Activated CD4-positive, alpha-beta T cell treated with anti-CD3 and anti-CD28 coated beads for 48 hours (primary cell): ENCODE measurements at places on chromosomes 11 and 22.

- DNase-seq, result peak; percentile 63
These were observed at the start of gene JHY for GRCh38 chr11:122882189-122882856. JHY (plus strand) TSS chr11:122882759; CDS start chr11:122885850, 3,091 bp downstream.

DNA sequence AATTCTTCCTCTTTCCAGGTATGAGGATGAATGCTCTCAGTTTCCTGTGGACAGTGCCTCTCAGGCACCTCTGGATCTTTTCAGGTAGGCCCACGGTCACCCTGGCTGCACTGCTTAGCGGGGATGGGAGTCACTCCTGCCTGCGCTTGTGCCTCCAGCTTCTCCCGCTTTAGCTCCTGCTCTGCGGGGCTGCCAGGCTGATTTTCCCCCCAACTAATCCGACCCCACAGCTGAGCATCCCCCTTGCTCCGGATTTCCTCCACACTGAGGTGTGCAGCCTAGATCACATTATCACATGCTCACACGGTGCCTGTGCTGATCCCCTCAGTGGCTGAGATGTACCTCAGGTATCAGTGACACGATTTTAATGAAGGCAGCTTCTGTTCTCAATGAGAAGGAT, 879.1 kb downstream of the OPCML start:
- DNase-seq, result no peak

DNA sequence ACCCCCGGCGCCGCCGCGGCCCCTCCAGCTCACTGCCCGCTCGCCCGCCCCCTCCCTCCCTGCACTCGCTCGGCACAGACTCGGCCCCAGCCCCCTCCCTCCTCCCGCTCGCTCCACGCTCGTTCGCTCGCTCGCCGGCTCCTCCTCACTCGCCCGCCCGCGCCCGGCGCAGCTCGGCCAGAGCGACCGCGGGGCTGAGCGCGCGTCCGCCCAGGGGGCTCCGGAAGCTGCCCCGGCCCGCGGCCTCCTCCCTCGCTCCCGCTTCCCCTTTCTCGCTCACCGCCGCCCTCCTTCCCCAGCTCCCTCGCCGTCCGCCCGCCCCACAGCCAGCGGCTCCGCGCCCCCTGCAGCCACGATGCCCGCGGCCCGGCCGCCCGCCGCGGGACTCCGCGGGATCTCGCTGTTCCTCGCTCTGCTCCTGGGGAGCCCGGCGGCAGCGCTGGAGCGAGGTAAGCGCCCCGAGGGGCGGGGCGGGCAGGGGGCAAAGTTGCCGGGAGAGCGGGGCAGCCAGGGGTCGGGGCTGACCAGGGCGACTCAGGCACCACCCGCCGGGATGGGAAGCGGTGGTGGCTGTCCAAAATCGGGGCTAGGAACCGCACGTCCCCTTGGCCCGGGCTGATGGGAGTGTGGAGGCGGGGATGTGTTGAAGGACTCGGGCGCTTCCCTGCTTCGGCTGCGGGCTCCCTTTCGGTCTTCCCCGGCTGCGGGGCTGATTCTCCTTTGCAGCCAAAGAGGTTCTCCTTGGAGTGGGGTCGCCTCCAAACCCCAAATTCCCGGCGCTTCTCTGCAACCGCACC, at the start of gene SEZ6L:
TSS of gene SEZ6L (plus strand) at position 148 of the 797 bp plus-strand sequence. CDS start at position 356, 208 bp downstream.
- DNase-seq, result no peak

GRCh38 chr11:101003468-101003867, 126.1 kb downstream of the PGR start:
- no peak for DNase-seq

DNA sequence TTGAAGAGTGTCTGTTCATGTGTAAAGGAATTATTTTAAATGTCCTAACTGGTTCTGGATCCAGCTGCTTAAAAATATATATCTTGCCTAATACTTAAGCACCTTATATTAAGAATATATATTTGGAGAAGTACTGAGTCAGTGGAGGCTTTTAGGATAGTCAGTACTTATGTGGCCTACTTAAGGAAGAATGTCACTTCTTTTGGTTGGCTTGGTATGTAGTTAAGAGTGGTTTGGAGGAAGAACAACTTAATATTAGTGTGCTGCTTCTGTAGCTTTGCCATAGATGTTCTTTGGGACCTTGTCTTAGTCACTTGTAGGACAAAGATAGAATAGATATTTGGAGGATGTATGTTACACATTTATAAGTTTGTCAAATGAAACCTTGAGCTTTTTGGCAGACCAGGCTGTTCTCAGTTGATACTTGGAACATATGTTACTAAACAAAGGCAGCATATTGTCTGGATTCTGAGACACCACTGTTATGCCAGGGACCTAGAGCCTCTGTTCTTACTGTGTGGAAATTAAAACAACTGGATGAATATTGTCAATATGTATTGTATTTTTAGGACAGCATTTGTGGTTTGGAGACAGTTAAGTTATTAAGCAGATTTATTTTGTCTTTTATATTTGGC, 4.9 kb downstream of the HIPK3 start:
- no peak for DNase-seq

DNA sequence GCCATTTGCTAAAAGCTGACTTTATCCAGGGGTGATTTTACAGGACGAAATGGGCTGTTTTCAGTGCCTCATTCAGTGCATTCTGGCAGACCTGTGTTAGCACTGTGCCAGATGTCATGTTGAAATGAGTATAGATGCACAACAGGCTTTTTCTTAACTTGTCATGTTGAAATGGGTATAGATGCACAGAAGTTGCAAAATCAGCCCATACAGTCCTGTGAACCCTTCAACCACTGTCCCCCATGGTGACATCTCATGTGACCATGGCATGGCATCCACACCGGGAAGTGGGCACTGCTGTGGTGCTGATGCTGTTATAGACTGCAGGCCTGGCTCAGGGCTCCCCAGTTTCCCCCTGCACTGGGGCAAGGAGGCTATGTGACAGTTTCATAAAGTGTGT, 2.5 kb downstream of the TALDO1 start:
- no peak for DNase-seq

DNA sequence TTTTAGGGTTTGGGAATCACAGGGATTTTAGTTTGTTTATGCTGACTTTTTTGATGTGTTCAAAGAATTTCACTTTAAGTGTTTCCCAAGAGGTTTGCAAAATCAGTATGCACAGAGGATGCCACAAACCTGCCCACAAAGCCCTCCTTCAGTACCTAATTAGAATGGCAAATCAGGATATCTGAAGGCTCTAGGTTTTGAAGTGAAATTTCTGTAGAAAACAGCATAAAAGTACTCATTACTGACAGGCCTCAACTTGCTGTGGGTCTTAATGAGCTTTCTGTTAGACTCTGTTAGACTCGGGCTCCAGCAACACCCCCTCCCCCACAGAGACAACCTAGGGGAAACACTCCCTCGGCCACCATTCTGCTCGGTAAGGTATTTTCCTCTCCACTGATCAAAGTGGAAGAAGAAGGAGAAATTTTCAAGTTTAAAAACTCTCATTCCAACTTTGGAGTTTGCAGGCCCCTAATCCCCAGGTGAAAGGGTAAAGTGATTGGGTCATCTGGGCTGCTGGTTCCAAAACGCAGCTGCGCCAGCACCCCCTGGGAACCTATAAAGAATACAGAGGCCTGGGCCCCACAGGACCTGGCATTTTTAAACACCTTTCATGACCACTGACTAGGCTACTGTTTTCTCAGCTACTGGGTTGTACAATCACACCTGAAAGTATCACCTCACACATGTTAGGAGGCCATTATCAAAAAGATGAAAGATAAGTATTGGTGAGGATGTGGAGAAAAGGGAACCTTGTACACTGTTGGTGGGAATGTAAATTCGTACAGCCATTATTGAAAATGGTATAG, 67.5 kb downstream of the PLEKHA7 start:
- DNase-seq, result no peak

- no peak for DNase-seq
These were observed 83.2 kb upstream of the TNRC6B start for GRCh38 chr22:40094485-40094884.

- DNase-seq, result peak; percentile 76
These were observed 50.8 kb downstream of the FBLN1 start for GRCh38 chr22:45553351-45554039.

- no peak for DNase-seq
These were observed 40.8 kb downstream of the ELFN2 start for GRCh38 chr22:37386441-37386840.

DNA sequence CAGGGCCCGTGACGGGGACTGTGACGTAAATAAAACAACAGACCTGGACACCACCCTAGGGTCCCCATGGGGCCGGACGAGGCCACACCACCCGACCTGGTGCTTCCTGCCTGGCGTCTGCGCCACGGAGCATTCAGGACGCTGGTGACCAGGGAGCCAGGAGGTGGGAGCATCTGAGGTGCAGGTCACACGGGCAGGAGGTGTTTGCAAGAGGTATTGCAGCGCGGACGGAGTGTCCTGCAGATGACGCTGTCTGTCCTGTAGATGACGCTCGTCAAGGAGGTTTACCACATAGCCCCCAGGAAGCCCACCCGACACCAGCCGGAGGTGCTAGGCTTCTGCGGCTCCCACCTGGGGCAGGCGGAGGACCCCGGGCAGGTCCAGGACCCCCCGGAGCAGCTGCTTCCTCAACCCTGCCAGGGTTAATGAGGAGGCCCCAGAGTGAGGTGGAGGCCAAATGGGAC, 986 bp upstream of the MUC5B start:
- no peak for DNase-seq

GRCh38 chr11:7551571-7551970, 37.8 kb downstream of the PPFIBP2 start:
- DNase-seq, result no peak

DNA sequence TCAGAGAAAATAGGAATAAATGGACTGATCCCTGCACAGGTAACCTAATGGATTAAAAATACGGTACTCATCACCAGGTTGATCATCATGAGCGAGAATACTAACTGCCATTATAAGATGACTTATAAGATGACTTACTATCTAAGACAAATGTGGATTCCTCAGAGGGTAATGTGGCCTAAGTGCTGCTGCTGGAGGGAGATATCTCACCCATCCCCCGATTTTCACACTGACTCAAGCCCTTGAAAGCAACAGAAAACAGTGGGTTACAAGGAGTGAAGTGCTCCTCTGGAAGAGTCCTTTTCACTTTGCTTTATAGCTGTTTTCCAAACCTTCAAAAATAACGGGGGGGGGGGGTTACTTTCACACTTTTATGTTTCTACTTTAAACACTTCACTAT, 920 bp downstream of the TMEM218 start:
- peak; percentile 19 for DNase-seq

- DNase-seq, result peak; percentile 12
These were observed 35.9 kb upstream of the HORMAD2 start for GRCh38 chr22:30044369-30044768.

DNA sequence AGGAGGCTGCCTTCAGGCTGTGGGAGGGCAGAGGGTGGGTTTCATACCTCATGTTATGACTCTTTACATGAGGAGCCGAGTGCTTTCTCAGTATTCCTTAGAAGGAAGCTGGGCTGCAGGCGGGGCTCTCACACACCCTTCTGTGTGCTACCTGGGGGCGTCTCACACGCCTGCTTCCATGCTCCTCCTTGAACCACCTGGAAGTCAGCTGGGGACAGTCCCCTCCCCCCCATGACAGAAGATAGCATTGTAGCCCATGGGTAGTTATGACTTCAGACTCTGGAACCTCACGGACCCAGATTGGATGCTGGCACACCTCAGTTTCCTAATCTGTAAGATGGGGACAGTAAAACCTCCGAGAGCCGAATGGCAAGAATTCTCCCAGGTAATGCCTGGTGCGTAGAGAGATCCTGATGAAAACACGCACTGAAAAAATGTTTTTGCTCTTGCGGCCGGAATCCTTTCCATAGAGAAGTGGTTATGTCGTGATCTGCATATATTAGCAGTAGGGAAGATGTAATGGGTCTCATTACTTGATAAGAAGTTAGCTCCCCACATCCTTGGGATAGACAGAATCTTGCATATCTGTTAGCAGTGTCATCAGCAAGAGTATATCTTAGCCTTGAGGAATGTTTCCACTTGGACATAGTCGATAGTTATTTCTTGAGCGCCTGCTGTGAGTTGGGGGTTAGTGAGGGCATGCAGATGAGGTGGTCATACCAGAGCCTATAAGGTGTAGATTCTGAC, 4.9 kb downstream of the DAGLA start:
- no peak for DNase-seq

DNA sequence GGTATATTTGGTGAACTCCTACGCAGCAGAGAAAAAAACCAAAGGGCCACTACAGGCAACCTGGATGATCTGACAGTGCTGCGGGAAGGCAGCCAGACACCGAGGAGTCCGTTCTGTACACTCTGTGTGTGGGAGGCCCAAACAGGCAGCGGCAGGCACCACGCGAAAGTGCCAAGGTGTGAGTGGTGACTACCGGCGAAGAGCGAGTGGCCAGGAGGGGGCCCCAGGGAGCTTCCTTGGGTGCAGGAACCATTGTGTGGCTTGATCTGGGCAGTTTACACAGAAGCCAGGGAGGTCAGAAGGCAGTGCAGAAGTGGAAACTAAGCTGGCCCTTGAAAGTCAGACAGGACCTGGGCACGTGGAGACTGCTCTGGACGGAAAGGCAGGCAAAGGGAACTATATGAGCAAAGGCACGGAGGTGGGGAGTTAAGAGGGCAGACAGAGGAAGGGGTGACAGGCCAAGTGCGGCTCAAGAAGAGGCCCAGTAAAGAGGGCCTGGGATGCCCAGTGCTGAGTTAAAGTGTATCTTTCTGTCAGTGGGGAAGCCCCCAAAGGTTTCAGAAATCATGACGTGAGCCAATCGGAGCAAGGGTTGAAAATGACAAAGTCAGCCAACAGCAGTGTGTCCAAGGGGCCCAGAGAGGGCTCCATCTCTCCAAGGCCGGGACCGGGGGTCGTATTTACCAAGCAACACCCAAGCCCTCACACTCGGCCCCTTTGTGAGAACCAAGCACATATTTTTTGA, 10.6 kb downstream of the TMEM184B start:
- peak; percentile 68 for DNase-seq
